ENCODE measurements at places on chromosomes 11 and 22.

GRCh38 chr11:78323363-78323762 lies 94.3 kb downstream of the GAB2 start:
- DNase-seq: no peak

- no peak for DNase-seq
Observed at GRCh38 chr11:105840391-105840790, 181.6 kb downstream of the MSANTD4 start.

DNA sequence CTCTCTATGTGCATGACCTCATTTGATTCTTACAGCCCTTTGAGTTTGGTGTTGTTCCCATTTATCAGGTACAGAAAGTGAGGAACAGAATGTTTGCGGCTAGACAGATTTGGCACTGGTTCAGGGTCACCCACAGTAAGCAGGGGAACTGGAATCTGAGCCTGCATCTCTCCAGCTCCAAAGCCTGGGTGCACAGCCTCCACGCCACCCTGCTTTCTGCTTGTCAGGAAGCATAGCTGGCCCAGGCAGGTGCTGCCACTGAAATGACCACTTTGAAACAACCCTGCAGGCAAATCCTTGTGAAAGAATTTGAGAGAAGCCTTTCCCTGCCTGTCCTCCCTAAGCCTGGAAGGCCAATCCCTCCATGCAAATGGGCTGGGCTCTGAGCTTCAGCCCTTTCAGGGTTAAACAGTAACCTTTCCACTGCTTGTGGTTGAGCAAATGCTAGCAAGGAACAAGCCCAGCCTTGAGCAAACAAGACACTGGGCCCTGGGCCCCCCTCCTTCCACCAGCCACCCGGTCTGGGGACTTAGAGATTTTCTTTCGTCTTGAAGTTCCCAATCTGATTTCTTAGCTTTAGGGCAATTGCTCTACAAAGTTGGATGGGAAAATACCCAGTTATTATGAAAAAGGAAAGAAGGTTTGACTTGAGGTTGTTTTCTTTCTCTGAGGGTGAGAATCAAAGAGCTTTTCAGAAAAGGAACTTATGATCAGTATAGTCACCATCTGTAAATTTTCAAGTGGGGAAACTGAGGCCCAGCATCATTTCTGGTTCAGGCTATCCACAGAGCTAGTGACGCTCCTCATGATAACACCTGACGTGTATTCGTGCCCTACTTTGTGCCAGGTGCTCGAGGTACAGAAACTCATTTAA lies 19.4 kb downstream of the EHF start:
- no peak for DNase-seq

- DNase-seq: no peak
Observed at GRCh38 chr11:96161307-96162089, 181.5 kb downstream of the MAML2 start.

DNA sequence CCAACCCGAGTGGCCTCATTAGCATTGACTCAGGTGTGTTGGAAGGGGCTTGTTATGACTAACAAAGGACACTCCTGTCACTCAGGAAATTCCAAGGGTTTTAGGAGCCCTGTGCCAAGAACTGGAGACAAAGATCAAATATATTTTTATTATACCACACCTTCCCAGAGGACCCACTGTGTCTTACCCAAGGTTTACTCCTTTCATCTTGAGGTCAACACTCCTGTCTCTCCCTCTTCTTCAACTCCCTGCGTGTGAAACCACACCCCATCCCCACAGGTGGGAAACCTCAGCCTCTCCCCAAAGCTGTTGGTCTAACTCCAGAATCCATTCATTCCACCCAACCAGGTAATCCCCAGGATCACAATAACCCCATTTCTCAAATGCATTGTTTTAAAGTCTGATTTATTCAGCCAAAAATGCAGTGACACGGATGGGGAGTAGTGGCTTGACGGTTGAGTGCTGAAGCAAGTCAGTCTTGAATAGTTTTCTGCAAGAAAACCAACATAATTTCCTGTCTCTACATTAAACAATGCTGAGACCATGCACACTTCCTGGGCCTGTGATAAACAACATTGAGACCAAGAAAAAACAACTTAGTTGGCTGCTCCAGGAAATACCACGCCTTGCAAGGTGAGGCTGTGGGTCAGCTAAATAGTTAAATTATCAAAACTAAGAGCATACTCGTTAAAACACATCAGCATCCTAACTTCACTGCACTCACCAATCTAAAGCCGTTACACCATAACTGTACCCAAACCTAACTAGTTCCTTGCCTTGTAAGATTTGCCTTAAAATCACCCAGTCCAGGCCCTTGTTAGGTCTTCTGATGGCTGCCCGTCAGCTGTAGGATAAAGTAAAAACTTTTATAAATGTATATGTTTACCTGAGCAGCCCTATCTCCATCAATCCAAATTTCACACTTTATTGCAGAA lies 38.5 kb upstream of the SPON1 start:
- DNase-seq: no peak

GRCh38 chr22:49739138-49739537 lies 88.5 kb downstream of the BRD1 start:
- no peak for DNase-seq

GRCh38 chr11:78138694-78139421 lies 568 bp downstream of the ALG8 start:
- DNase-seq: no peak

DNA sequence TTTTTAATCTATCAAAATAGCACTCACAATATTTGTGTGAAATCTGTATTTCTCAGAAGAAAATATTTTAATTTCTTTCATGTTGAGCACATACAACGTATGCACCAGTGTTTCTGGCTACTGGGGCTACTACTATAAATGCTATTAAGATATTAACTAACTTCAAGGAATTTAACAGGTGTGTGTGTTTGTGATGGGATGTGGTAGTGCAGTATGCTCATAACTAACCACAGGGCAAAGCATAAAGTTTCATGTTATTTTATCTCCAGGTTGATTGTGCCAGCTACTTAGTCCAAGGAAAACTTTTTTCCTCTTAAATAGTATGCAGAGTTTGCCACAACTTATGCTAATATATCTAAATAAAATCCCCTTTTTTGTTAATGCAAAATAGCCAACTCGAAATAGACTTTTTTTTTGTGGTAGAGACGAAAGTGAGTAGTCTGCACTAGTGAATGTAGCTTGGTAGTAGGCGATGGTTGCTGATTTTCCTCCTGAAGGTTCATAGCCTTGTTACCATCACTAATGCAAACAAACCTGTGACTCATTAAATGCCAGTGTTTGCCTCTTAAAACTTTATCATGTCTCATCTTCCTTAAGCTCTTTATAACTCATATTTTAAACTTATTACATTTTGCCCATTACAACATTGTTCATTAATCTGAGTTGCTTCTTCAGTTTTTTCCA lies 565.5 kb upstream of the ANO3 start:
- DNase-seq: no peak

GRCh38 chr22:44603767-44604166 lies 98.2 kb upstream of the PRR5 start:
- DNase-seq: peak; percentile 16

DNA sequence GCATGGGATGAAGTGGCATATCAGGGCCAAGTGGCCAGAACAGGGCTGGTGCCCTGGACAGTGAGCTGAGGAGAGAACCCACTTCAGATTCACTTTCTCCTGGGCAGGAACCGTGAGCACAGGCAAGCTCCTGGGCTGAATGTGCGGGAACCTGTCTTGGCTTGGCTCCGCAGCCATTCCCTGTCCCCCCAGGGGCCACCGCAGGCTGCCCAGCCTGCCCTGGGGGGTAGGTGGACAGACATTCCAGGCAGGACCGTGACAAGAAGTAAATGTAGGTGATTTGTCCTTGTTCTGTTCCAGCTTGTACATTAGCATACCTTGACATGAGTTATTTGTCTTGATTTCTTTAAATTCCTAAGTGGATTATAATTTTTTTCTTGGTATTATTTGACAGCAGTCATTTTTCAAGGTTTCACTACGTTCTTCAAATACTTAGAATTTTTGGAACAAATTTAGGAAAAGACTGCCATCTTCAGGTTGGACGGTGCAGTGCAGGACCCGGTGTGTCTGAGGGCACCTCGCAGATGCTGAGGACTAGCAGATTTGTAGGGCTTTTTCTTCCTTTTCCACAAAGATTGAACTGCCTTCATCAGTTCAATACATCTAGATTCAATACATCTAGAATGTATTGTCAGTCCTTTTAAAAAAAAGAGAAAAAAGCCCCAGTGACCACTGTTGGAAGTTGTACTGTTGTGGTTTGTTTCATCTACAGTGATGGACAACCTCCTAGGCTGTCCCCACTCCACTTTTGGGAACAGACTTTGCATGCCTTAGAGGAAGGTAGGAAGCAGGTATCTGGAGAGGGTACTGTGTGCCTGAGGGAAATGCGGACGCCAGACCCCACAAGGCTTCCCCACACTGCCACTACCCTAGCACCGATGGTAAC lies 115.1 kb upstream of the RASSF10 start:
- DNase-seq: no peak

DNA sequence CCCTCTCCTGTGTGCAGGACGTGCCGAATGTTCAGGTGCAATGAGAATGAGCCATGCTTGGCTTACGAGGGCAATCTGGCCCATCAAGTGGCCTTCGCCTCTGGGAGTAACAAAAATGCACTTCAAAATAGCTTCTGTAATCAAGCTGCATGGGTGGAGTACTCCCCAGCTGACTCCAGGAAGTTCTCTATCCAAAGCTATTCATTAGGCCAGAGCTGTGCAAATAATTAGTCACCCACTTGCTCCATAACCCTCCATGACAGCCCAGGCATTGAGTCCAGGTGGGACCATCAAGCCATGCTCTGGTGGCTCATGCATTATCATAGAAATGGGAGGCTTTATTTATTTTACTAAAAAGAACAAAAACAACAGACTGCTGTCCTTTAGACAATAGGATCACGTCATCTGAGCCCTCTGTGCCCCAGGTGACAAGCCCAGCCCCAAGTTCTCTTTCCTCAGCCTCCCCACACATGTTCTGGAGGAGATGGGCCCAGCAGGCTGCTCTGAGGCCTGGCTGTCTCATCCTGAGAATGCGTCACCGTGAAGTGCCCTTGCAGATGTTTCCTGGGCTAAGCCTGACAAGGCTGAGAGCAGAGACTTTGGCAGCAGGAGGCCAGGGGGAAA lies 244.7 kb downstream of the ETS1 start:
- DNase-seq: peak; percentile 28

- DNase-seq: peak; percentile 61
Observed at GRCh38 chr11:76626921-76627401, 43.6 kb downstream of the LRRC32 start.
